Right renal cortex interstitium (tissue), 3 donors: ENCODE measurements at places on chromosomes 2 and 18.
A peak's percentile ranks its signal among the peaks of the same experiment; 100 is the strongest.

DNA sequence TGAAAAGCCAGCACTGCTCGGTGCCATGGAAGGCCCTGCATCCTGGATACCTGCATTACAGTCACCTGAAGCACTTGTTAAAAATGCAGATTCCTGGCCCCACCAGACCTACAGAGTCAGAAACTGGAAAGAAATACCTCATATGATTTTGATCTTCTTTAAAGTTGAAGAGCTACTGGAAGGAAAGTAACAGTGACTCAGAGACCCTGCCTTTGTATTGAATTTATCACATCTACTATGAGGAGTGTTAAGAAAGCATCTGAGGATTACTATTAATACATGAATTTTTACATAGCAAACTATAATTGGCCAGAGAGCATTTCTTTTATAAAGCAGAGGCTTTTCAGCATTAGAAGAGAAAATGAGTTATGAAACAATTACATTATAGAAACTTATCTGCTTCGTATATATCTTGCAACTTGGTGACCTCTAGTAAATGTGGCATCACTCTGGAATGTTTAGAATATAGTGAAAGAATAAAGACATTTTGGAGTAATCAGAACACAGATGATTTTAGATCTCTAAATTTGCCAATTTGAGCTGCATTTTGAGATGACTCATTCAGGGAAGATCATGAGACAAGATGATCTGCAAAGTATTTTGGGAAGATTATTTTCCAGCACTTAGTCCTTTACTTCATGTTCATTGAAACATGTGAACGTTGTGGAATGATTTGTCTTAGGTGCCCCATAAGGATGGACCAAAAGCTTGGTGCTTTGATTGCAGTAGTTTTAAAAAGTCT is 12.2 kb downstream of the PTPRM start:
- no peak for DNase-seq

DNA sequence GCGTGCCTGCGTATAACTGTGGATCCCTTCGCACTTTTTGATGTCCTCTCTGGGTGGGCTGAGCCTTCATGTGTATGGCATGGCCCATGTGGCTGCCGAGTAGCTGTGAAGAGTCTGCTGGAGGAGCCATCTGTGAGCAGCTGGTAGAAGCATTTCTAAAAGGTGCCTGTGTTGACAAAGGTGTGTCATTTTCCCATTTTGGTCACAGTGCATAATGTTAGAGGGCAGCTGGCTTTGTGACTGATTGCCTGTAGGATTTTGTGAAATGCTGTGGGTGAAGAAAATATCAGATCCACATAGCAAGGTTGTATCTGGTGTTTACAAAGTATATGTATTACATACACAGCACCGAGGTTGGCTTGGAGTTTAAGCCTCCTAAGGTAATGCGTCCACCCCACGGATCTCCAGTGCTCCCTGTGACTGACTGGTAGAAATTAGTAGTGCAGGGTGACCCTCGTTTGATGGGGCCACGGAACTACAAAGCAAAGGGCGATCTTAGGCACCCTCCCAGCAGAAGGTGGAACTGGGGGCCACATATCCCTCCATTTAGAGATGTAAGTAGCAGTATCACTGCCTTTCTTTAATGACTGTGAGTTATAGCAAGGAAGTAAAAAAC is 16.5 kb downstream of the GATA6 start:
- DNase-seq, result no peak

DNA sequence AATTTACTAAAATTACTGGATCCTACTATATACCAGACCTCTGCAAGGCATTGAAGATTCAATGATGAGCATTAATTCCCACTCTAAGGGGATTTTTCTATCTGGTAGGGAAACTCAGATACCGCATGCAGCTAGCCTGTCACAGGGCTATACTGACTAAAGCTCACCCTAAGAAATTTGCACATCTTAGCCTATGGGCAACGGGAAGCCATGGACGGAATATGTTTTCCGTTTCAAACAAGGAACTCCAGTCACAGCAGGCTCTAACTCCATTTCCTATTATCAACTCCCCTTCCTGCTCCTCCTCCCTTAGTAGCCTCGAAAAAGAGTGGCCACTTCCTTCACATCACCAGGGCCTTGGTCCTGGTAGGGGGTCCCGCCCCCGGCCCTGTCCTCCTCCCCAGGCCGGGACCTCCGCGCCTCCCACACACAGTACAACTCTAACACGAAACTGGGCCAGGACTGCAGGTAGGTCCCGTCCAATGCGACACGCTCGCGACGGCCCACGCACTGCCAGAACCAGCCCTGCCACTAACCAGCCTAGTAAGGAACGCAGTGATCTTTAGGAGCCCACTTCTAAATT is 659 bp upstream of the COX5B start:
- DNase-seq, result no peak

GRCh38 chr18:26002375-26002910 is 88.0 kb downstream of the SS18 start:
- no peak for DNase-seq

DNA sequence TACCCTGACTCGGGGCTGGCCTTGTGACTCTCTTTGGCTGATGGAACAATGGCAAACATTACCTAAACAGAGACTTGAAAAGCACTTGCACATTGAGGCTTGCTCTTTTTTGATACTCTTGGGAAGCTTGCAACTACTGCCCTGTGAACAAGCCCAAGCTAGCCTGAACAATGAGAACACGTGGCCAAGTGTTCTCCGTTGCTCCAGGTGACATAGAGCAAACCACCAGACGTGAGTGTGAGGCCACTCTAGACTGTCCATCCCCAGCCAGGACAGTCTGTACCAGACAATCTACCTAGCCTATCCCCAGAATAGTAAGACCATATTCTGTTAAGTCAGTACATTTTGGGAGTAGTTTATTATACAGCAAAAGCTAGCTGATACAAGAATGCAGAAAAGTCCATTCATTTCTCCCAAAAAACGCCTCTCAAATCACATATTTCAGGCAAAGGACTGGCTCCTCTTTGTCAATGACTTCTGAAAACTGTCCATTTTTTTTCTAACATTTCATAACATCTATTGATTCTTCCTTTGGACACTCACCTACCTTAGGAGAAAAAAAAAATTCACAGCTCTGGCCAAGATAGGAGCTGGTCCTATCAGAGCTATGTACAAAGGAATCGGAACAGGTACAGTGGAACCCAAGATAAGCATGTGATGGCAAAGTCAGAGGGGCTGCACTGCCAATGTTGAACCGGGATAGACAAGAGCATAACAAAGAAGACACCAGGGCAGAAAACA is 142.1 kb upstream of the PKDCC start:
- DNase-seq, result no peak

DNA sequence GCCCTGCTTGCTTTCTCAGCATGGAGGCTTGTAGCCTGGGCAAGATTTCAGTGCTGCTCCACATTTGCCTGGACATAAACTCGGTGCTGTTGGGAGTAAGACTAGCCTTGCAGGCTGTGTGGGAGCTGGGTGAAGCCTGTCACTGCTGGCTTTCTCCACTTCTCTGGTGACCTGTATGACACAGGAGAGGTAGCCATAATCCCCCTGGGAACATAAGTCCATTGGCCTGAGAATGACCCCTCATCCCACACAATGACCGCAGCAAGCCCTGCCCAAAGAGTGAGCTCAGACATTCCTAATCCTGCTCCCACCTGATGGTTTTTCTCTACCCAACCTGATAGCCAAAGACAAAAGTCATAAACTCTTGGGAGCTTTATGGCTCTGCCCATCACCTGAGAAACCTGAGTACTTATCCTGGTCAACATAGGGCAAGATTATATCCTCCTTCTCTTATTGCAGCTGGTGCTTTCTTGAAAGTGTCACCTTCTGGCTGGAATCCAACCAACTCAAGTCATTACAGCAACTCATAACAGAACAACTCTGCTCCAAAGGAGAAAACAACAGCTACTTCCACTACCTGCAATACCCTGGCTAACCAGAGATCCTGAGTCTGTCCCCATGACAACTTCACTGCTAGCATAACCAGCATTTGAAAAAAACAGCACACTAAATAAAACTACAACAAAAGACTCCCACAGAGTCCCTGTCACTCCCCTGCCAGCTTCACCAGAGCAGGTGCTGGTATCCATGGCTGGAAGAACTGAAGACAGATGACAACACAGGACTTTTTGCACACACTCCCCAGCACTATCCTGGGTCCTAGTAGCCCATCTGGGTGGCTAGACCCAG is 834.4 kb upstream of the DDX18 start:
- DNase-seq, result peak; percentile 23

- no peak for DNase-seq
Measured at GRCh38 chr2:71277536-71278103, 50.7 kb upstream of the PAIP2B start.

DNA sequence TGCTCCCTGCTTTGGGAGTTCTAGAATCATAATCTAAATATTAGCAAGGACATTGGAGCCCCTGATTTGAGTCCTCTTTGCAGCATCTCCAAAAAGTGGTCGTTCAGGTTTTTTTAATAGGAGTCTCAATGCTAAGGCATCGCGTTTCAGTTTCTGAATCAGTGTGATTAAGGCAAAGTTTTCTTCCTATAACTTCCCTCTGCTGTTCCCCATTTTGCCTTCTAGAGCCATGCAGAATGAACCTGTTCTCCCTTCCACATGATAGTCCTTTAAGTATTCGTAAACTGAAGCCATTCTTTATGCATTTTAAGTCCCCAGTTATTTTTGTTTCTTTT is 159.5 kb downstream of the PTGR3 start:
- no peak for DNase-seq

- no peak for DNase-seq
Measured at GRCh38 chr2:8851811-8852560, 14.6 kb upstream of the KIDINS220 start.

GRCh38 chr2:215527736-215528135 is 91.9 kb upstream of the FN1 start:
- no peak for DNase-seq

GRCh38 chr2:59029058-59029457 is 787.9 kb upstream of the FANCL start:
- DNase-seq, result no peak

- no peak for DNase-seq
Measured at GRCh38 chr2:126935774-126936173, 37.1 kb downstream of the TEX51 start.

GRCh38 chr2:112317303-112318158 is 42.1 kb downstream of the ZC3H6 start:
- DNase-seq, result no peak
